ENCODE measurements at places on chromosomes 4 and X. TPM values are rescaled to one million over a fixed set of nuclear protein-coding genes. Genes with fewer than 3 reads are reported as not detected.

- no peak overlapping the region for H3K4me3 ChIP-seq
- no peak for DNase-seq
- H3K36me3 ChIP-seq = no peaks in the 10 kb centered on the region
- H3K4me1 ChIP-seq = peaks cover 20% of the 10 kb centered on the region
- H3K27ac ChIP-seq = peak overlapping the region; percentile 66
Observed at GRCh38 chr4:87557348-87557747, 28.2 kb upstream of the SPARCL1 start.

DNA sequence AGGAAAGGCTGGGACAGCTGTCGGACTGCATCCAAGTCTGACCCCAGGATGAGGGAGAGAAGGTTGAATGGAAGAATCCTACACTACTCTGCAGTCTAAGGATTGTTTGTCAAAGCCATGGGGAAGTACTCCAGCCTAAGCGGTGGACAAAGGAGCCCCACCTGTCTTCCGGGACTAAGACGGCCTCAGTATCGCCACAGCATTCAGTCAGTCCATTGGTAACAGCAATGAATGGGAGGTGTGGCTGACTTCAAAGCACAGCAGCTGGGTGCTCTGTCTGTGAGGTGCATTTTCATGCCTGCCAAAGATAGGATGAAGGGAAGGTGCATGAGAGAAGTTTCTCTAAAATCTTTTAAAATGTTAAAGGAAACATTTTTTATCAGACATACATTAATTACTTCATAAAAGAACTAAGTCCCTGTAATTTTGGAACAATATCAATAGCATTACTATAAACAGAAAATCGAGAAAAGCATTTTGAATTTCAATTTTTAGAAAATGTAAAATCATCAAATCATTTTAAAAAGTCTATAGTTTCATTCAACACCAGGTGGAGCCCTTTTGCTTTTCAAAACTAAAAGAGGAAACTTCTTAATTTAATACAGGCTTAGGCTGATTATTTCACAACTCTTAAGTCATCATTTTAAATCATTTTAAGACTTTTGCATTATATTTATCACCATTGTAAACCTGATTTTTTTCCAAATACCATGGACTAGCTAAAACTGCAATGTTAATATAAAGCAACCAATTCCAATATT, 27.6 kb upstream of the INTU start:
- no peak overlapping the region for H3K27ac ChIP-seq
- no peaks in the 10 kb centered on the region for H3K36me3 ChIP-seq
- peaks cover 13% of the 10 kb centered on the region for H3K4me1 ChIP-seq
- H3K4me3 ChIP-seq = no peak overlapping the region
- peaks cover 22% of the 10 kb centered on the region for H3K27me3 ChIP-seq

- no peak overlapping the region for H3K27ac ChIP-seq
- DNase-seq = no peak
- no peaks in the 10 kb centered on the region for H3K27me3 ChIP-seq
- H3K4me3 ChIP-seq = no peak overlapping the region
- H3K4me1 ChIP-seq = no peaks in the 10 kb centered on the region
Observed at GRCh38 chrX:64758047-64758446, 218.2 kb downstream of the ZC4H2 start.

DNA sequence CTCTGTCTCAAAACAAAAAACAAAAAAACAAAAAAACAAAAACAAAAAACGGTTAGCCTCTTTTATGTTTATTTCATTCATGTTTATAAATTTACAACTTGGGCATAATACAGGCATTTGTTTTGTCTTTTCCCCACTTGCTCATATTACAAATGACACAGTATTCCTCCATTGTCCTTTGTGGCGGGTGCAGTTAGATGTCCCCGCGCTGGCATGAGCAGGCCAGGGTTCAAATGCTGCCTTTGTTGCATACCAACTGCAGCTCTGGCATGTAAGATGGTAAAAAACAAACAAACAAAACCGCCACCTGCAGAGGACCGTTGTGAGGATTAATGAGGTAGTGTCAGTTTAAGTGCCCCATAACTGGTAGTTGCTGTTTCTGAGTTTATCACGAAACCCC, 16.1 kb upstream of the HPF1 start:
- H3K27me3 ChIP-seq = peaks cover 3% of the 10 kb centered on the region
- DNase-seq = no peak
- peaks cover 14% of the 10 kb centered on the region for H3K4me1 ChIP-seq
- no peak overlapping the region for H3K4me3 ChIP-seq
- no peak overlapping the region for H3K27ac ChIP-seq

DNA sequence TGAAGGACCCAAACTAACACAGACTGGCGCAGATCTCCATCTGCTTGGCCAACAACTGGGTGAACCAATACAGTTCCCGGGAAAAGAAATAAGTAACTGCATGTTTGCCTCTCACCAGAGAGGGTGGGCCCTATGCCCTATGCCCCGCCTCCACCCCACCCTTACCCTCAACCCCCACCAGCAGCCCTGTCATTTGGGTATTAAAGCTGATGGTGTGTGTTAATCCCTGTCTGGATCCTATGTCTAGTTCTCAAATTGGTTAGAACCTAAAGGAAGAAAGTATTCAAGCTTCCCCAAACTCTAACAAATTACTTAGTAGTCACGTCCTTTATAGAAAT, 19.0 kb downstream of the SMPX start:
- peaks cover 22% of the 10 kb centered on the region for H3K4me1 ChIP-seq
- no peak overlapping the region for H3K4me3 ChIP-seq
- DNase-seq = no peak
- H3K27me3 ChIP-seq = no peaks in the 10 kb centered on the region
- no peaks in the 10 kb centered on the region for H3K36me3 ChIP-seq
- no peak overlapping the region for H3K27ac ChIP-seq

GRCh38 chr4:91764085-91764484, 539.7 kb upstream of the GRID2 start:
- H3K4me1 ChIP-seq = no peaks in the 10 kb centered on the region
- no peak overlapping the region for H3K27ac ChIP-seq
- no peaks in the 10 kb centered on the region for H3K36me3 ChIP-seq
- DNase-seq = no peak
- no peak overlapping the region for H3K4me3 ChIP-seq

DNA sequence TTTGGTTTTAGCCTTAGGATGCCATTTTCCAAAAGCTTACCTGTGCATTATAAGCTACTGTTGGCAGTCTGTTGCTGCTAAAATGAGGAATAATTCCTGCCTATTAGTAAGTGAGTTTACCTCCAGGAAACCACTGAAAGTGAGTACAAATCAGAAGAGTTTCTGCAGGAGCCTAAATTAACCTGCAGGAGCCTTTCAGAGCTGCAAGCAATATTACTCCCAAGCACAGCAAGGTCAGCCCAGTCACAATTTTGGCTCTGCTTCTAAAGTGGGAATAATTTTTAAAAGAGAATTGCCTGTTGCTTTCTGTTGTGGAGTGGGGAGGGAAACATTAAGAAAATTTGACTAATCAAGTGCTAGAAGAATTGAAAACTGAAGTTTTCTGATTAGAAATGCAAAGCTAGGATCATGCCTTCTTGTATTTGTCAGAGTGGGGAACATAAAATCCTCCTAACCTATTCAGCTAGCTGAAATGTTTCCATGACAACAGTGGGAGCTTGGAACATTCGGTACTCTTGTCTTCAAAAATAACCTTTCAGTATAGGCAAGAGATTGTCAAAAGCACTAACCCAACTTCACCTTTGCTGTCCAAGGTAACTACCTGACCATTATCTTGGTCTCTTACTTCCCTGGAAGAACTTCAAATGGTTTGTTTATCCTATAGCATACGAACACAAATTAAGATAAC, 193.2 kb downstream of the COMMD8 start:
- no peaks in the 10 kb centered on the region for H3K4me1 ChIP-seq
- H3K27ac ChIP-seq = no peak overlapping the region
- no peak overlapping the region for H3K4me3 ChIP-seq
- H3K27me3 ChIP-seq = peaks cover 34% of the 10 kb centered on the region

DNA sequence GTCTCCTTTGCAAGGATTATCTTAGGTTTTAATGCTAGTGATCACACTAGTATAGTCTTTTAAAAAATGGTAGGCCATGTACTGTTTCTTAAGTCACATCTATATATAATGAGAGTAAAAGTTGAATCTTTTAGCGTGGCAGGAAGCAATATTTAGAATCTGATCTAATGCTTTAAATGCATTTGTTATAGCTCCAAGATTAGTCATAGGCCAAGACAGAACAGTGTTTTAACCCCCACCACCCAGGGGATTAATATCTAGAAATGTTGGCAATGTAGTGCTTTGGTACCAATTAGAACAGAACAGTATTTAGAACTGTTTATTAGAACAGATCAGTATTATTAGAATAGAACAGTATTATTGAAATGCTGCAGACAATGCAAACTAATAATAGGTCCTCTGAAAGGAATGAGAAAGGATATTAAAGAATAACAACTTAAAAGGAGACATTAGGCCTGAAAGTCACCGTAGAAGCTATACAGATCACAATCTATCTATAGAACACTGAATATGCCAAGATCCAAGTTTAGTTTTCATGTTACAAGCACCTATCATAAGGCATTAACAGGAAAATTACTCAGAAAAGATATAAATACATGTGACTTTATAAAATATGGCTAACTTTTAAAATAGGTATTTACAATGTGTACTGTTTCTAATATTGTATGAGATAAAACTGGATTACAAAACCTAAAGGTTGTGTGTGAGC, 146.2 kb downstream of the NPNT start:
- H3K27me3 ChIP-seq = peaks cover 3% of the 10 kb centered on the region
- DNase-seq = no peak
- no peak overlapping the region for H3K4me3 ChIP-seq
- H3K4me1 ChIP-seq = peaks cover 10% of the 10 kb centered on the region

DNA sequence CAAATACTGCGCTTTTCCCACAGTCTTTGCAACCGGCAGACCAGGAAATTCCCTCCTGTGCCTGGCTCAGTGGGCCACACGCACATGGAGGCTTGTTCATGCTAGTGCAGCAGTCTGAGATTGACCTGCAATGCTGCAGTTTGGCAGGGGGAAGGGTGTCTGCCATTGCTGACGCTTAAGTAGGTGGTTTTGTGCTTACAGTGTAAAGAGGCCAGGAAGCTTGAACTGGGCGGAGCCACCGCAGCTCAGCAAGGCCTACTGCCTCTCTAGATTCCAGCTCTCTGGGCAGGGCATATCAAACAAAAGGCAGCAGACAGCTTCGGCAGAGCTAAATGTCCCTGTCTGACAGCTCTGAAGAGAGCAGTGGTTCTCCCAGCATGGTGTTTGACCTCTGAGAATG, 390.5 kb upstream of the TECRL start:
- no peaks in the 10 kb centered on the region for H3K36me3 ChIP-seq
- peak; percentile 37 for DNase-seq
- H3K4me1 ChIP-seq = no peaks in the 10 kb centered on the region
- H3K27ac ChIP-seq = no peak overlapping the region
- peaks cover 15% of the 10 kb centered on the region for H3K27me3 ChIP-seq

DNA sequence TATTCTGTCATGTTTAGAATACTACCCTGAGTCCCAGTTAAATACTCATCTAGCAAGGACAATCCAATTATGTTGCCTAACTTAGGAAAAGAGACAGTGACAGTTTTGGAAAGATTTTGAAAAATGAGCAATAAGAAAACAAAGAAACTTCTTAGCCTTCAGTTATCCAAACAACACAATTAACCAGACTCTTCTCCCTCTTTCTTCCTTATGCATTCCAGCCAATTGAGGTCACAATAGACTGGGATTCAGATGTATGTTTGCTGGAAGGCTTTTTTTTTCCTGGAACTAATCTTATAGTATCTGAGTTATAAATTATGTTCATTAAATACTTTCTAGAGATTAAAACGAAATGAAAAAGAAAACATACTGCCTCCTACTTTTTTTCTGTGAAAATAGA, 109.6 kb downstream of the GUCY2F start:
- no peaks in the 10 kb centered on the region for H3K36me3 ChIP-seq
- no peaks in the 10 kb centered on the region for H3K27me3 ChIP-seq
- DNase-seq = no peak
- H3K4me1 ChIP-seq = peaks cover 27% of the 10 kb centered on the region
- no peak overlapping the region for H3K27ac ChIP-seq

DNA sequence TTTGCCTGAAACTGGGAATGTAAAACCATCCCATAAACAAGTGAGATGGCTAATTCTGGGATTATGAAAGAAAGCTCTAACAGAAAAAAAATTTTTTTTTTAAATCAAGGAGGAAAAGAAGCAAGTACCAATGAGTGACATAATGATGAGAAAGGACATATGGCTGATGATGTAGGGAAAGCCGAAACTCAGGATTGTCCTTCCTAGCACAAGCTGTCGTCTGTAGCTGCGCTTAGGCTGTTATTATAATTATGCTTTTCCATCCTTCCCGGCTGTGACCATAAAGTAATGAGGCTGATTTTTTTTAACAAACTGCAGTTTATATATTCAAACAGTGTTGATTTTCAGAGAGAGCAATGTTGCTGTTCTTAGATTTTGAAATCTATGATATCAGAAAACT, 209.8 kb upstream of the NOCT start:
- no peak overlapping the region for H3K27ac ChIP-seq

DNA sequence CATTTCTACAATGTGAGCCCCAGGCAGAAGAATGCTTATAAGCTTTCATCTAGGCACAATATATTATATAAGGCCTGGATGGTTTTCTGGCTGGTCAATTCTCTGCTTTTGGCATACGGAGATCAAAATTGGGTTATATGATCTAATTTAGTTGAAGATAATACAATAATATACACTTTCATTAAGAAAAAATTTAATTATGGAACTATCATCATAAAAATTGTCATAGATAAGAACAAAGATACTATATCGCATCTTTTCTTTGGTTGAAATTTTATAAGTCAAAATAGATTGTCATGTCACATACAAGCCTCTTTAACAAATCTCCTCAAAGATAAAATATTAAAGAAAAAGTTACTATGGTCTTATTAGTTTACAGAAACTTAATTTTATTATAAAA, 17.1 kb downstream of the DMD start:
- no peak for DNase-seq
- no peak overlapping the region for H3K4me3 ChIP-seq
- H3K27ac ChIP-seq = no peak overlapping the region
- peaks cover 57% of the 10 kb centered on the region for H3K4me1 ChIP-seq

DNA sequence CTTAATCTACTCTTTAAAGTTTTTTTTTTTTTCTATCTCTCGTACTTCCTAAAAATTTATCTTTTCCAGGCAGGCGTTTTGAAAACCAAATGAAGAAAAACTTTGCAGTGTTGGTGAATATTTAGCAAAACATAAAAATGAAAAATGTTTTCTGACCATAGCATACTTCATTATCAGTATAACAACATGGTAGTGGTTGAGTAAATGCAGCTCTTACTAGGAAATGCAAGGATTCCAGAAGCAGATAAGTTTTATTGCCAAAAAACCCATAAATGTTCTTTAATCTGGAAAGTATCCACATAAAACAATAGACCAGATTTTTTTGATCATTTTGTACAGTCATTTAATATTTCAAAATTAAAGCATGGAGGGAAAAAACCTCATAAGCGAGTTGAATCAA, 136.9 kb upstream of the GUCY1A1 start:
- no peaks in the 10 kb centered on the region for H3K27me3 ChIP-seq
- peaks cover 8% of the 10 kb centered on the region for H3K4me1 ChIP-seq
- DNase-seq = no peak
- no peak overlapping the region for H3K4me3 ChIP-seq

DNA sequence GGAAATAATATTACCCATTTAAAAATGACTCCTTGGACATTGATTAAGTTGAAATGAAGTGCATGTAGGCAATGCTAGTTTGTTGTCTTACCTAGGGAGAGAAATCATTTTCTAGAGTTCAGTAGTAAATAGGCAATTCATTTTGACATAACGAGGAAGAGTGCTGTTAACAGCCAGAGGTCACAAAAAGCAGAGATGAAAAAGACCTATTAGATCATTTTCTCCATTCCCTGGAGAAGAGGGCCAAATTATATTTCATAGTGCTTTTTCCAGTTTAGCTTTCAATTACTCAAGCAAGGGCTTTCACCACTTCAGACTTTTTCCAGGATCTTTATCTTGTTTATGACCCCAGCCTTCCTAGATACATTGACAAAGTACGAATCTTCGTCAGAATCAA, 374.3 kb upstream of the GALNT7 start:
- H3K4me3 ChIP-seq = no peak overlapping the region
- no peak overlapping the region for H3K27ac ChIP-seq
- H3K36me3 ChIP-seq = no peaks in the 10 kb centered on the region

Gene SPACA5B
- total RNA-seq = not detected

Gene HERC5
- 0.49 TPM for total RNA-seq

All from chondrocyte (in vitro differentiated cells).